Central memory CD4-positive, alpha-beta T cell (primary cell): ENCODE measurements at places on chromosomes 11 and 22.

DNA sequence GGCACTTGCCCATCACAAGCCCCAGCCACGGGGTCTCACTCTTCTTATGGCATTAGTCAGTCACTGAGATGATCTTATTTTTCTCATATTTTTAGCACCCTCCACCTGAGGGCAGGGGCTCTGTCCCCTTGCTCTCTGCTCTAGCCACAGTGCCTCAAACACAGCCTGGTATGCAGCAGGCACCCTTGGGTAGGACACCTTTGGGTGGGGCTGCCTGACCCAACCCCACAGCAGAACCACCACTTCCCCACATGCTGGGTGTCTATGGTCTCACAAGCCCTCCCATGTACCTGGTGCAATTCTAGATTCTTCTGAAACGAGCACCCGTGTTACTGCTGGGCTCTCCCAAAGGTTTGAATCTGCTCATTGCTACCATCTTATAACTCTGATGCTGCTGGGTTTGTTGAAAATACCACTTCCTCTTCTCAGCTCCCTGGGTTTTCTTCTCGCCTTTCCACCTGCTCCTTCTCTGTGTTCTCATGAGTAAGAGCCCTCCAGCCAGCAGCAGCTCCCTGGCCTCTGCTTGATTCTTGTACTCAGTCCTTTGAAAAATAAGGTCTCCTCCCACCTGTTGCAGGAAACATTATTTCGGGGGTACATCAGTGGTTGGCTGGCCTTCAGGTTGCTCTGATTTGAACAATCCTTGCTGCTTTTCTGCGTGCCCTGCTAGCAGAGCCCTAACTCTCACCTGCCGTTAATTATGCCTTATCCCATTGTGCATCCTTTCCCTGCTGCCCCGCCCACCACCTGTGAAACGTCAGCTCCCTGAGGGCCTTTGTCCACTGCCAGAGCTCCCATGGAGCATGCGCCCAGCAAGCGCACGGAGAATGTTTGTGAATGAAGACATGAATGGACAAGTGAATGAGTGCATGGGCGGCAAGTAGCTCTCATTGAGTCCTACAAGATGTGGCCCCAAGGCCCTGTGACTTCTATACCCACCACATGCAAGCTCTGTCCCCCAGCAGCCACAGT lies 1181.6 kb downstream of the TBC1D22A start:
- no peak for DNase-seq

DNA sequence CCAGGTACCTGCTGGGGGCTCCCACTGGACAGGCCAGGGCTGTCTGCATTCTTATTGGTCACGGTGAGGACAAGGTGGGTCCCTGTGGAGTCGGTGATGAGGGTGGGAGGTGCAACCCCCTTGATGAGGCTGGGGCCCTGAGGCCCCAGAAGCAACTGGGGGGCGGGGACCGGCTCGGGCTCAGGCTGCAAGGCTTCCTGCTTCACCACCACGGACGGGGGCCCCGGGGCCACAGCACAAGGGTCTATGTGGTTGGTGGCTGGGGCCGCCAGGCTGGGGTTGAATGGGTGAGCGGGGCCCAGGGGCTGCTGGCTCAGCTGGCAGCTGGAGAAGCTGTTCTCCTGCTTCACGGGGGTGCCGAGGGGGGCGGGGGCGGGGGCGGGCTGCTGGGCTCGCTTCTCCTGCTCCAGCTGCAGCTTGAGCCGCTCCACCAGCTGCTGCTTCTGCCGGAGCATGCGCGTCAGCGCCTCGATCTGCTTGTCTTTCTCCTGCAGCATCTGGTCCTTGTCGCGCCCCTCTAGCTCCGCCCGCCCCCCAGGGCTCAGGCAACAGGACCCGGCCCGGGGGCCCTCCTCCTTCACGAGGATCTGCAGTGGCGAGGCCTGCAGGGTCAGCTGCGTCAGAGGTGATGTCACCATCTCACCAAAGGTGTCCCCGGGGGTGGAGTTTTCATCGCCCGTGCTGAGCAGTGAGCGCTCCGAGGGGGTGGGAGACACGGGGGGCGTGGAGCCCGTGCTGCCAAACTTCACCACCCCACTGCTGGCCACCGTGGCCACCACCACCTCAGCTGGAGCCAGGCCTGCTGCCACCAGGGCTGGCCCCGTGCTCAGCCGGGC lies 48.2 kb downstream of the SGSM3 start:
- DNase-seq = no peak

GRCh38 chr22:20531404-20532201 lies 24.2 kb downstream of the MED15 start:
- no peak for DNase-seq

DNA sequence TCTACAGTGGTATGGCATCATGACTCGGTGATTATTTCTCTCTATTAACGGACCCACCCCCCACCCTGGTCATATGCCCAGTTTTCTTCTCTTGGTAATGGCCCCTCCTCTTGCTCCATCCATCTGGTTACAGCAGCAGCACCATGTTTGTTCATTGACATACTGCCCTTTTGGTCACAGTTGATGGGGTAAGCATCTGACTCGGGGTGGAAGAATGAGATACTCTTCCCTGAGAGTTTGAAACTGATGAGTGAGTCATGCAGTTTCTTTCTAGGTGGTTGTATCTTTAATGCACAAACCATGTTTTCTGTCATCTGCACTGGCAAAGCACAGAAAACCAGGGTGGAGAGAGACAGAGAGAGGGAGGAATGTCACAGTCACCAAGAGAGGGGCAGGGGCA lies 126.0 kb downstream of the SYN3 start:
- DNase-seq = no peak

- DNase-seq = peak; percentile 32
Observed at GRCh38 chr11:833114-833791, 501 bp downstream of the CD151 start.

DNA sequence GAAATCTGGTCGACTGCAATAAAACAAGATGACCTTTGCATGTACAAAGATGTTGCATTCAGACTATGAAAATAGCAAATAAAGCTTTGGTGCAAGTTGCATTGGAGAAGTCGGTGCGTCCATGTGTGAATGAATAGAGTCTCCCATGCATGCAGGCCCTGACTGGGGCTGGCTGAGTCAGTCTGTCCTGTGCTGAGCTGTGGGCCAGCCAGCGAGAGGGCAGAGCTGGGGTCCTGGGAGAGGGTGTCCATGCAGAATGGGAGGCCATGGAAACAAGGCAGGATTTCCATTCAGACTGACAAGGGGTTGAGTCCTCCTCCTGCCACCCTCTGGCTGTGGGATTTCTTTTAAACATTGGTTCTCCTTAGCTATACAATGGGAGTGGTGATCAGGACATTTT lies 2.3 kb upstream of the CRYBB3 start:
- DNase-seq = no peak

DNA sequence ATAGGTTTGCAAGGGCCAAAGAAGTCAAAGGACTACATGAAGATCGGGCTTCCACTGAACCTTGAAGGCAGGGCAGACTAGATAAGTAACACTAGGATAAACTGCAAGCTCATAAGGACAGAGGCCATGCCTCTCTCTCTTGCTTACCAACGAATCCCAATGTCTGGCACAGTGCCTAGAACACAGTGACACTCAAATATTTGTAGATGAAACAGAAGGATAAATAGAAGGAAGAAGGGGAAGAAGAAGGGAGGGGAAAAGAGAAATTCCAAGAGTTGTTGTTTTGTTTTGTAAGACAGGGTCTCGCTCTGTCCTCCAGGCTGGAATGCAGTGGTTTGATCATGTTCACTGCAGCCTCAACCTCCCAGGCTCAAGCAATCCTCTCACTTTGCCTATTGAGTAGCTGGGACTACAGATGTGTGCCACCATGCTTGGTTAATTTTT lies 26.9 kb downstream of the SIK3 start:
- DNase-seq = no peak
